ENCODE measurements at places on chromosomes 7 and 10. TPM values are rescaled to one million over a fixed set of nuclear protein-coding genes. Genes with fewer than 3 reads are reported as not detected.

- peak; percentile 79 for DNase-seq
- no peak overlapping the region for H3K4me3 ChIP-seq
- peaks cover 2% of the 10 kb centered on the region for H3K27me3 ChIP-seq
- no peaks in the 10 kb centered on the region for H3K36me3 ChIP-seq
These were observed 102.5 kb downstream of the RAMP3 start for GRCh38 chr7:45259966-45260646.

The LIPM gene
- not detected for total RNA-seq

The PHYHIPL gene
- 6.2 TPM for total RNA-seq

- H3K36me3 ChIP-seq: no peaks in the 10 kb centered on the region
- no peak overlapping the region for H3K4me3 ChIP-seq
- DNase-seq: no peak
These were observed 200.7 kb downstream of the RAPGEF5 start for GRCh38 chr7:22156205-22156604.

GRCh38 chr10:124496620-124497019, 35.0 kb downstream of the LHPP start:
- no peak for DNase-seq
- no peak overlapping the region for H3K27ac ChIP-seq
- peaks cover 8% of the 10 kb centered on the region for H3K36me3 ChIP-seq
- peaks cover 25% of the 10 kb centered on the region for H3K4me1 ChIP-seq

GRCh38 chr10:59967079-59967478, 60.7 kb upstream of the CCDC6 start:
- H3K27me3 ChIP-seq: no peaks in the 10 kb centered on the region
- DNase-seq: no peak
- no peak overlapping the region for H3K27ac ChIP-seq

- H3K36me3 ChIP-seq: no peaks in the 10 kb centered on the region
- no peaks in the 10 kb centered on the region for H3K4me1 ChIP-seq
- no peaks in the 10 kb centered on the region for H3K27me3 ChIP-seq
- H3K27ac ChIP-seq: no peak overlapping the region
- DNase-seq: no peak
- no peak overlapping the region for H3K4me3 ChIP-seq
These were observed 17.8 kb upstream of the AKAP9 start for GRCh38 chr7:91922857-91923256.

The GDF2 gene
- not detected for total RNA-seq

The PILRA gene
- total RNA-seq: 12.5 TPM

The LFNG gene
- 75.5 TPM for total RNA-seq

DNA sequence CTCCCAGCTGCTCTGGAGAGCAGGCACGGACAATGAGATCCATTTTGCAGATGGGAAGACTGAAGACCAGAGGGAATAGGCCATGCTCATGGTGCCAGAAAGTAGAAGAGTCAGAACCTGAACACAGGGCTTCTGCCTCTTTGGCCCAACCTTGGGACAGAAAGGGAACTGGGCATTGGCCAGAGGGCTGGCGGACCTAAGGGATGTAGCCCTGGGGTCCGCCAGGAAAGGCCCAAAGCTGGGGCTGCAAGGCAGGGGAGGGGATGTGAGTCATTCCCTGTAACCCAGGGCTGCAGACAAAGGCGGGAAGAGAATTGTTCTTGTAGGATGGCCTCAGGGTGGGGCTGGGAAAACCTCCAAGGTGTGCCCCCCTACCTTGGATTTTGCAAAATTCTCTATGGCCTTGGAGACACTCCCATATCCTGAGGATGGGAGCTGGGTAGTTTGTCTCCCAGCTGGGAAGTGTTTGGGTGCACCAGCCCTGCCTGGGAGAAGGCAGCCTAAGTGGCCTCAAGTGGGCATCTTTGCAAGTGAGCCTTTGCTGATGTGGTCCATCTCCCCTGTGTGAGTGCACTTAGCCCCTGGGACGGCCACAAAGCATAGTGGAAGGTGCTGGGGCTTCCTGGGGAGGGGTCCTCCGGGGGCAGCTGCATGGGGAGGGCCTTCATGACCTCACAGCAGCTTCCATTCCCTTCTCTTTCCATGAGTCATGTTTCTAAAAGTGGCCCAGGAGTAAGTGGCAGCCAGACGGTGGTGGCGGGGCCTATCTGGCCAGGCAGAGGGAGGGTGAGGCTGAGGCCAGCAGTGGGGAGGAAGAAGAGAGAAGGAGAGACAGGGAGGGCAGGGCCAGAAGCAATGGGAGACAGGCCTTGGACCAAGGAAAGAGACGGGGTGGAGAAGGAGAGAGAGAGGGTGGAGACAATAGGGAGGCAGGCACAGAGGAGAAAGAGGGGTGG, 9.2 kb downstream of the AQP1 start:
- no peaks in the 10 kb centered on the region for H3K36me3 ChIP-seq
- no peak overlapping the region for H3K27ac ChIP-seq
- DNase-seq: peak; percentile 9
- H3K4me3 ChIP-seq: no peak overlapping the region

DNA sequence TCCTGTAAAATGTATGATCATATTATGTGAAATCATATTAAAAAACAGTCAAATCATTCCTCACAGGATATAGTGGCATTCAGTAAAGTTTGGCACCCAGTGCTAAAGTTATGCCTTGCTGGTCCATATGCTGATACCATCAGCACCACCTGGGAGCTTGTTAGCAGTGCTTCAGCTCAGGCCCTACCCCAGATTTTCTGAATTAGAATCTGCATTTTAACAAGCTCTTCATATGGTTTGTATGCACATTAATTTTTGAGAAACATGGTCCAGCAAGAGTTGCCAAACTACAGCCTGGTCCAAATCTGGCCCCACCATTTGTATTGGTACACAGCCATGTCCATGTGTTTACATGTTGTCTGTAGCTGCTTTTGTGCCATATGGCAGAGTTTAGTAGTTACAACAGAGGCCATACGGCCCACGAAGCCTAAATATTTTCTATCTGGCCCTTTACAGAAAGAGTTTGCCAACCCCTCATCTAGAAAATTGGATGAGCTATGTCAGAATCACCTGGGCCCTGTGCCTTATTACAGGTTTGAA, 30.1 kb downstream of the RAB18 start:
- H3K36me3 ChIP-seq: no peaks in the 10 kb centered on the region
- H3K4me1 ChIP-seq: peaks cover 28% of the 10 kb centered on the region
- no peak overlapping the region for H3K27ac ChIP-seq
- H3K4me3 ChIP-seq: no peak overlapping the region
- DNase-seq: no peak

DNA sequence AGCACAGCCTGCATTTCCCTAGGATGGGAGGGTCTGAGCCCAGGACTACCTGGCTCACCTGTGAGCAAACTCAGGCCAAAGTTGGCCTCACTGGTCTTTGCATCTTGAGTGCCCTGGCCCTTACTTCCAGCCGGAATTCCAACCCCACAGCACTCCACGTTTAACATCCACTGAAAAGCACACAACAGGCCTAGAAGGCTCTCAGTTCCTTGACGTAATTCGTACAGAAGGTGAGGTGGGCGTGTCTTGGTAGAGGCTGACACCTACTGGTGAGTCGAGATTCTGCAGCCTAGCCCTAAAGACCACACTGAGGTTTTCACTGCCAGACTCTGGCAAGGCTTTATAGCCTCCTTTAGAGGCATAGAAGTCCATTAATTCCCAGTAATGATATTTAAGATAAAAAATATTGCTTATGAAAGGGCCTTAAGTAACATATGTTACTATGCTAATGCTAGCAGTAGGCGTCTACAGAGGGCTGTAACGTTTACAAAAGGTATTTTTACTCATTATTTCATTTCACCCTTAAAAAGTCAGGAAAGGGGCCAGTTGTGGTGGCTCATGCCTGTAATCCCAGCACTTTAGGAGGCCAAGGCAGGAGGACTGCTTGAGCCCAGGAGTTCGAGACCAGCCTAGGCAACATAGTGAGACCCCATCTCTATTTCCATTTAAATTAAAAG, 95.8 kb downstream of the HIP1 start:
- peak overlapping the region; percentile 14 for H3K27ac ChIP-seq
- H3K27me3 ChIP-seq: peaks cover 19% of the 10 kb centered on the region
- no peak overlapping the region for H3K4me3 ChIP-seq
- H3K4me1 ChIP-seq: peaks cover 9% of the 10 kb centered on the region
- peak; percentile 48 for DNase-seq
- no peaks in the 10 kb centered on the region for H3K36me3 ChIP-seq

- peaks cover 8% of the 10 kb centered on the region for H3K4me1 ChIP-seq
- peaks cover 3% of the 10 kb centered on the region for H3K27me3 ChIP-seq
- H3K36me3 ChIP-seq: no peaks in the 10 kb centered on the region
- H3K4me3 ChIP-seq: peak overlapping the region; percentile 96
- H3K27ac ChIP-seq: peak overlapping the region; percentile 97
These were observed 453 bp downstream of the URGCP start for GRCh38 chr7:43905956-43906330.

DNA sequence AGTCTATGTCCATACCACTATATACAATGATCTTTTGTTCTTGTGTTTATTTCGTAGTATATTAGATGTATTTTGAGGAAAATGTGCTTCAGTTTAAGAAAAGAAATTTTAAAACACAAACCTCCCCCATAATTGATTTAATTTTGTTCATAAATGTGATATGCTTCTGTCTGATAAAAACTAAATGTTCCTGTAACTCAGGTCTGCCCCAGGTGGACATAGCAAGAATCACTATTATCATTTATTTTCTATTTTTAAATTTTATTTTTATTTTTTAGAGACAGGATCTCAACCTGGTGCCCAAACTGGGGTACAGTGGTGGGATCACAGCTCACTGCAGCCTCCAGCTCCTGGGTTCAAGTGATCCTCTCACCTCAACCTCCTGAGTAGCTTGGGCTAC, 43.2 kb downstream of the BEND7 start:
- H3K27me3 ChIP-seq: no peaks in the 10 kb centered on the region
- DNase-seq: no peak
- H3K4me3 ChIP-seq: no peak overlapping the region
- no peaks in the 10 kb centered on the region for H3K36me3 ChIP-seq

- no peaks in the 10 kb centered on the region for H3K27me3 ChIP-seq
- DNase-seq: no peak
- no peaks in the 10 kb centered on the region for H3K4me1 ChIP-seq
These were observed 51.2 kb upstream of the ABI1 start for GRCh38 chr10:26911811-26912461.

The TMEM139 gene
- not detected for total RNA-seq

- peaks cover 18% of the 10 kb centered on the region for H3K36me3 ChIP-seq
- no peak for DNase-seq
- peaks cover 7% of the 10 kb centered on the region for H3K27me3 ChIP-seq
These were observed 139.4 kb downstream of the DNAJB6 start for GRCh38 chr7:157476201-157476600.

DNA sequence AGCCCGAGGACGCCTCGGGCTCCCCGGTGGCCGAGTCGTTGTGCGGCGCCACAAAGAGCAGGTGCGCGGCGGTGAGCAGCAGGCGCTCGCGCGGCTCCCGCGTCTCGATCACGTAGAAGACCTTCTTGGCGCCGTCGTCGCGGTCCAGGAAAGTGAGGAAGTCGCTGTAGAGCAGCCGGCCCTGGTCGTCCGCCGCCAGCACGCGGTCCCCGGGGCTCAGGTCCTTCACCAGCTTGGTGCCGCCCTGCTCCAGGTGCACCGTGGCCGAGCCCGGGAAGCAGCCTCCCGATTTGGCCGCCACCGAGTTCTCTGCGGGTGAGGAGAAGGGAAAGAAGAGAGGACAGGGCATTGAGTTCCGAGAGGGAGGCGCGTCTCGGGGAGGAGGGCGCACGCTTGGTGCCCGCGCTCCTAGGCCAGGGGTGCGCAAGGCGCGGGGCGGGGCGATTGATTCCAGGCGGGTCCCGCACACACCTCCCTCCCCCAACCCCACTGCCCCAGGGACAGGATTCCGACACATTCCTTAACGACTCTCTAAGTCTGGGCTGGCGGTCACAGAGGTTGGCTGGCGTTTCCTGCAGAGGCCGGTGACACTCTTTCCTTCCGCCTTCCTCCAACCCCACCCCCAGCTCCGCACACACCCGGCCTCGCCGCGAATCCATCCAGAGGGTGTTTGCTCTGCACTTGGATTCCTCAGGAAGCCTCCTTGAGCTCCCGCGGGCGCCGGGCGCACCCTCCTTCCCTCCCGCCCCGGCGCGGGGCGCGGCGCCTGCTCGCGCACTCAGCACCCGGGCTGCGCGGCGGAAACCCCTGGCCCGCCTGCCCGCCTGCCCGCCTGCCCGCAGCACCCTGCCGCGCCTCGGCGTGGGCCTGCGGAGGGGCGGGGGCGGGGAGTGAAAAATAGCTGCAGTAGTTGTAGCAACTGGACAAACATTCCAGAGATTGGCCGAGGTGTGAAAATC, 8.6 kb downstream of the SHH start:
- peak overlapping the region; percentile 88 for H3K4me3 ChIP-seq
- peak; percentile 50 for DNase-seq
- peaks cover 21% of the 10 kb centered on the region for H3K27me3 ChIP-seq

DNA sequence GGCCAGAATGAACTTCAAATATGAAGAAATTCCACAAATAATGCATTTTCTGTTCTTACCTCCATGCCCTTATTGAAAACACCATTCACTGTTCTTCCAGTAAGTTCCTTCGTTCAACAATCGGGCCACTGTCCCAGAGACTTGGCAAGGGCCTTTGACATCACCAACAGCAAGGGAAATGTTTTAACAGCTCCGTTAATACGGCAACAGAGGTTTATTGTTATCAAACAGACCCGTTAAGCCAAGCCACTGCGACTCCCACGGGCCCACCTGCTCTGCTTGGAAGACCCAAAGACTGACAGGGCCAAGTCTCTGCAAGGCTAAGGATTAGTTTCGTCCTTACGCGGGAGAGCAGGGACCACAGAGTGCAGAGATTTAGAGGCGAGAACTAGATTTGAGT, 43.4 kb upstream of the LYZL1 start:
- H3K27me3 ChIP-seq: peaks cover 2% of the 10 kb centered on the region
- H3K27ac ChIP-seq: no peak overlapping the region
- no peak for DNase-seq
- no peaks in the 10 kb centered on the region for H3K36me3 ChIP-seq
- H3K4me1 ChIP-seq: peaks cover 2% of the 10 kb centered on the region

DNA sequence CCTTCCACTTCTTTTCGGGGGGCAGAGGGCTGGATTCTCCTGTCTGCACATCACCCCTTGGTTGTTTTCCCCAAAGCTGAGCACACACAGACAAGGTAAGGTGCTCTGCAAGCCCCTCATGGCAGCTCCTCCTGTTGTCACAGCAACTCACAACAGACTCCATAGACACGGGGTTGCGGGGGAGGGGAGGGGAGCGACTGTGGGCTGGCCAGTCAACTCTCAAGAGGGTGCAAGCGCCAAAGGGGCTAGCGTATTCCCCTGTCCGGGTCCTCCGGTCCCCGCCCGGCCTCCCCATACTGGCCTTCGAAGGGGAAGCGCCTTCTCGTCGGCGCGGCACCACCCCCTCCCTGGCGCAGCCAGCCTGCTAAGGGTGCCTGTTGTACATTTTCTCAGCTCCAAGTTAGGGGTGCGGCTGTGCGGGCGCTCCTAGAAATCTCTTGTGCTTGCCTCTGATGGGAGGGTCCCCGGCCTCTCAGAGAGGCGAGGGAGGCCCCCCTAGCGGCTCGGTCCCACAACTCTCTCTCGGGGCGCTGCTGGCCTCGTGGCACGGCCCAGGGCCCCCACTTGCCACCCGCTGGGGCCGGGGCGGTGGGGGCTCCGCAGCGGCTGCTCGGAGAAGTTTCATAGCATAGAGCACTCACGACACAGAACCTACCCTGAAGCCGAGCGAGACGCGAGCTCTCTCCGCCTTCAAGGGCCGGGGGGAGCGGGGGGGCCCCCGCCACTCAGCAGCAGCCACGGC, 498 bp downstream of the RHOBTB1 start:
- peaks cover 12% of the 10 kb centered on the region for H3K27me3 ChIP-seq
- peaks cover 11% of the 10 kb centered on the region for H3K4me1 ChIP-seq
- DNase-seq: peak; percentile 88
- peak overlapping the region; percentile 83 for H3K27ac ChIP-seq
- no peaks in the 10 kb centered on the region for H3K36me3 ChIP-seq
- peak overlapping the region; percentile 96 for H3K4me3 ChIP-seq

GRCh38 chr7:92832534-92833023, 3.8 kb downstream of the CDK6 start:
- peaks cover 12% of the 10 kb centered on the region for H3K27me3 ChIP-seq
- peak overlapping the region; percentile 88 for H3K27ac ChIP-seq
- H3K4me1 ChIP-seq: peaks cover 34% of the 10 kb centered on the region
- no peak for DNase-seq

The ICA1 gene
- total RNA-seq: 9.8 TPM
